ENCODE measurements at places on chromosomes 11 and 22.

DNA sequence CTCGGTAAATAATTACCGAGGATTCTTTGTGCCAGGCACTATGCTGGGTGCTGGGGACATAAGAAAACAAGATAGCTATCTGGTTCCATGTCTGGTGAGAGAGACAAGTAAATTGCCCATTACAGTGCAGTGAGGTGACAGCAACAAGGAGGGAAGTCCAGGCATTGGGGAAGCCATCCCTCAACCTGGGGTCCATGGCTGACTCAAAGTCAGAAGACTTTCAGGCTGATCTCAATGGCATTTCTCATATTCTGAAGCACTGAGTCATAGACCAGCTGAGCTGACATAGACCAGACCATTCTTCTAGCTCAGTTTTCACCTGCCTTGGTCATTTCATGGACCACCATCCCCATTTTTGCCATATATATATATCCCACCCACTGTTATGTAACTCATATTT, 158.8 kb downstream of the TTC17 start:
- no peak for DNase-seq

GRCh38 chr22:37139762-37140161, 10.0 kb downstream of the IL2RB start:
- no peak for DNase-seq

DNA sequence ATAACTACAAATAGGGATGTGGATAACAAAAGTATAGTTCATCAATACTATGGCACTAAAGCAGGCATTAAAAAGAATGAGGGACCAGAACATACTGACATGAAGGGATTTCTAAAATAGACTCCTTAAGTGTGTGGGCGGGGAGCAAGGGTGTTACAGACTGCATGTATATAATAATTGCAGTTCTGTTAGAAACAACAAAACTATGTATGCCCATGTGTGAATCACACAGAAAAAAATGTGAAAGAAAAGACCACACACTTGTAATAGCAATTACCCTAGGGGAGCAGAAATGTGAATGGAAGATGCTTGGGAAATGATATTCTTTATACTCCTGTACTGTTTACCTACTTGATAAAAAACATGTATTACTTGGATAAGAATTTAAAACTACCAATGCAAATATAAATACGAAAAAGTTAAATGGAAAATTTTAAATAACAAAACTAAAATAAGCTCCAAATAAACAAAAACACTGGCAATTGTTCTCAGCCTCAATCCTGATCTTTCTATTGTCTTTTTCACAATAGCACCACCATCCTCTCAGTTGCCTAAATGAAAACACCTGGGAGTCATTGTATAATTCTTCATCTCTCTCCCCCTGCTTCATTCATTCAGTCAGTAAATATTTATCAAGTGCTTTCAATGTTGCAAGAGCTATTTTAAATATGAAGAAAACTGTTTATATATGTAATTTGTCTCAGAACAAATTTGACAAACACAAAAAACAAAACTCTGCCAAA, 129.8 kb downstream of the FCHSD2 start:
- peak; percentile 16 for DNase-seq

DNA sequence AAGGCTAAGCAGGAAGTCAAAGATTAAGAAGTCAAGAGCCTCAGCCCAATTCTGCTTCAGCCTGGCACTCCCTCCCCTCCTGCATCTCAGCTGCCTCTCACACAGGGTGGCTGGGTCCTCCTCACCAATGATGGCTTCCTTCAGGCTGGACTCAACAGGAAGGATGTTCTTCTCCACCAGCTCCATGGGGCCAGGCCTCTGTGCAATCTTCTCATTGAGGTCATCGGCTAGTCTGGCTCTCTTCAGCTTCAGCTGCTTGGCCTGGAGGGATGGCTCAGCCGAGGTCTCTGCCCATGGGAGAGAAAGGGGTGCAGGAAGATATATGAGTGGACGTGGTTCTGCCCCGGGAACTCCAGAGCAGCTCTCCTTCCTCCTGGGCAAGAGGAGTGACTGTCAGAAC, 59.1 kb downstream of the SGSM3 start:
- DNase-seq = no peak

- no peak for DNase-seq
Observed at GRCh38 chr11:94597896-94598295, 30.7 kb downstream of the PIWIL4 start.

GRCh38 chr11:78438298-78438975, 20.8 kb upstream of the GAB2 start:
- DNase-seq = no peak
